HuH-7.5 (cell line): ENCODE measurements at places on chromosomes 7 and 10.

- no peak for DNase-seq
These were observed 63.4 kb downstream of the EGFR start for GRCh38 chr7:55082228-55082603.

GRCh38 chr7:100476903-100477870 lies 1.8 kb downstream of the TSC22D4 start:
- DNase-seq: no peak

DNA sequence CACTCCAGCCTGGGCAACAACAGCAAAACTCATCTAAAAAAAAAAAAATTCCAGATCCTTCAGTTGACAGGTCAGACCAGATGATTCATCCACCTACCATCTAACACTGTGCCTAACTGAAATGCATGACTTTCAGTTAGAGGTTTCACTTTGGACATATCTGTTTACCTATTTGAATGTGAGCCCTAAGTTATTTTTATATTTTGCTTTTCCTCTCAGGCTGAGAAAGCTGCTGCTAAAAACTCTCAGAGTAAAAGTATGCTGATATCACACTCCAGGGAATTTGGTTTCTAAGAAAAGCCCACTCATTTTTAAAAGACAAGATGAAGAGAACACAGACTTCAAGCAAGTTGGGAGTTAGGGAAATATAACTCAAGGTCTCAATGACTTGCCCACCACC lies 126.0 kb downstream of the SGMS1 start:
- no peak for DNase-seq

DNA sequence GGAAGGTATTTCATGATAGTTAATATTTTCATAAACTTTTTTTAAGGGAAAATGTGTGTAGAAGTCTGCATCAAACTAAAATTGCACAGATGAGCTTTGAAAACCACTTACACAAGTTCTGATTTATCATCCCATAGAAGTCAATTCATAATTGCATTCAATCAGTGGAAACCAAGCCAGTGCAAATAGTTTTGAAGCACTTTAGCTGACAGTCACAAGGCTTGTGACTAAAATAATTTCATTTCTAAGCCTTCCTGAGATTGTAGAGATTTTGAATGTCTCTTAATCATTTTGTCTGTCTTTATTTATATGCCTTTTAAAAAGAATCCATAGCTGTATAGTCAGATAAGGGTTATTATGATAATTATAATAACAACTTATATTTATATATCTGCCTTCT lies 41.4 kb downstream of the EXOC4 start:
- no peak for DNase-seq

GRCh38 chr10:133275684-133276092 lies 980 bp downstream of the ADAM8 start:
- DNase-seq: no peak

DNA sequence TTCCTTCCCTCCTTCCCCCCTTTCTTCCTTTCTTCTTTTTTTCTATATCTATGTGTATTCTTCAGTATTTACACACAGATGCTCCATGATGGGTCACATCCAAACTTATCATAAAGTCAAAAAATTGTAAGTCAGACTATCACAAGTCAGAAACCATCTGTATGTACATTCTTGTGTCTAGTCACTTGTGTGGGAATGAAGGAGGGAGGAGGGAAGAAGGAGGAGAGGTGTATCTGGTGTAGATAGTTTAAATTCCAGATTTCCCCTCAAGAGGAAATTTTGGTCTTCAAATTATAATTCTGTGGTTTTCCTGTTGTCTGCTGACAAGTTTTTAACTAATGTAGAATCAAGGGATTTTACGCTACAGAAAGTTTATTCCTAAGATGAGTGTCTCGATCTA lies 287.2 kb downstream of the ETV1 start:
- no peak for DNase-seq

DNA sequence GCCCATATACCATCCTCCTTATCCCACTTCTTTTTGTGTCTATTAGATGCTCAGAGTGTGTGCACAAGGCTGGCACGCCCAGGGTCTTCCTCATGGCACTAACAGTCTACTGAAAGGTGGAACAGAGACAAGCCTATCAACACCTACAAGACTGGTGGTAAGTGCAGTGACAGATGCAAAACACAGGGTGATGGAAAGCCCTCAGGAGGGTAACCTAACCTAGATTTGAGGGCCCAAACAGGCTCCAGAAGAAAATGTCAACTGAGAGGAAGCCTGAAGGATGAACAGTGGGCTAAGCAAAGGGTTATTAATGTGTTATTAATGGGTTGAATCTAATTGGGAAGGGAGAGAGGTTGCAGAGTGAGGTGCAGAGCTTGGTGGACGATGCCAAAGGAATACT lies 1.2 kb upstream of the FAS start:
- no peak for DNase-seq

GRCh38 chr7:80722616-80723195 lies 84.3 kb downstream of the CD36 start:
- DNase-seq: no peak

DNA sequence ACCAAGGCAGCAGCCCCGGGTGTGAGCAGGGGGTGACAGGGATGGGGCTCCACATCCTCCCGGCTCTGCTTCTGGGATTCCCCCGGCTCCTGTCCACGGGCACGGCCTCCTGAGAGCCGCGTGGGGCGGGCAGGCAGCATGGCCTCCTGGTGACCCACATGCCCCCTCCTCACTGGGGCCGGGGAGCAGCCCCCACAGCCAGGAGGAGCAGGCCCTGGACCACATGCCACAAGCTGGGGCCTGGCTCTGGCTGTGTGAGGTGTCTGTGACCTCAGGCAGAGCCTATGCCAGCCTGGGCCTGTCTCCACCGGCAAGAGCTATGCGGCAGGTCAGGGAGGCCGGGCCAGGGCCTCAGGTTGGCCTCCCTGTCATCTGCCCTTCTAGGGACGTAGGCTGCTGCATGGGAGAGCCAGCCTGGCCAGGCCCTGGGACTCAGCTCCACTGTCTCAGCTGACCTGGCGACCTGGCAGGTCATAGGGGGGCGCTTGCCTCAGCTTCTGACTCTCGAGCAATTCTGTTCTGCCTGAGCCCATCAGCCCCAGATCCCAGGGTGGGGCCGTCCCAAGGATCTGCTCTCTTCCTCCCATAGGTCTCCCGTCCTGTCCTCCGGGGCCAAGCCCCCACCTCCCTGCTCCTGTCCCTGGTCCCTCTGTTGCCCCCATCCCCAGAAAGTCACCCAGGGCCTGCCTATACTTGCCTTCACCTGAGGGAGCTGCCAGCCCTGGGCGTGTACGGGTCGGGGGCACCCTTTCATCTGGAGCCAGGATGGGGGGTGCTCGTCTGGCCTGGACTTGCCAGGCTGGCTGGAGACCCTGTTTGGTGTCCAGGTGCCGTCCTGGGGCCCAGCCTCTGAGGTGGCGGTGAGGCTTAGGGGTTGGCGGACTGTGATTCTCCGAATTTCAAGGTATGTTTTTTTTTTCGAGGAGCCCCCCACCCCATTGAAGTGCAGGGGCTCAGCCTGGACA lies 3.9 kb upstream of the TMEM184A start:
- DNase-seq: no peak

- no peak for DNase-seq
These were observed 598.3 kb upstream of the GALNT17 start for GRCh38 chr7:70533614-70534013.

DNA sequence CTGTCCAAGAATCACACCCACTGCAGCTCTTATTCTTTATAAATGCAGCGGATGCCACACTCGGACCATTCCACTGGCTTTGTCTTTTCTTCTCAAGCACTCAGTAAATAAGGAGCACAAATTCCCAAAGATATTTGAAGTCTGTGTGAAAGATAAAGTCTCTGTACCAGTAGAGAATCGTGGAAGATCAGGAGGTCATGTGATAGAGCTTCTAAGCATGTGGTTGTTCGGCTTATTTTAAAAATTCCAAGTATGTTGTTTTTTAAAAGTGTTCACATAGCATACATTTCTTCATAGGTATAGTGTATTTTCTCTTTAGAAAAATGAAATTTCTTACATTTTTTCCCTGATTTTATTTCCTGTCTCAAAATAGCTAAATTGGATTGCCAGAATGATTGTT lies 75.8 kb downstream of the NOC3L start:
- no peak for DNase-seq

GRCh38 chr7:8015100-8015745 lies 46.6 kb downstream of the GLCCI1 start:
- DNase-seq: no peak

DNA sequence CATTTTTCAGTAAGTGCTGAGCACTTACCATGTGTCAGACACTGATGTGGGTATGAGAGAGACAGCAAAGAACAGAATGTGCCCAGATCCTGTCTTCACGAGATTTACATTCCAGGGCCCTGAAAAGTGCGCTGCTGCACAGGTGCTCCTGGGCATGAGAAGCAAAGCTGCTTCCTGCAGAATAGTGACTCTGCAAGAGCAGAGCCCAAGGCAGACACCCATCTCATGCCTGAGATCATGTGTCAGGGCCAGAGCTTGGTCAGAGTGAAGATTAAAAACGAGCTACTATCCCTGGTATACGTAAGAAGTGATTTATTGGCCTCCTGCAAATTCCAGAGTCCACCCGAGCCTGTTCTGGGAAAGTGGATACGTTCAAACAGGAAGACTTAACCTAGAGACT lies 824.4 kb downstream of the GRID1 start:
- DNase-seq: no peak

DNA sequence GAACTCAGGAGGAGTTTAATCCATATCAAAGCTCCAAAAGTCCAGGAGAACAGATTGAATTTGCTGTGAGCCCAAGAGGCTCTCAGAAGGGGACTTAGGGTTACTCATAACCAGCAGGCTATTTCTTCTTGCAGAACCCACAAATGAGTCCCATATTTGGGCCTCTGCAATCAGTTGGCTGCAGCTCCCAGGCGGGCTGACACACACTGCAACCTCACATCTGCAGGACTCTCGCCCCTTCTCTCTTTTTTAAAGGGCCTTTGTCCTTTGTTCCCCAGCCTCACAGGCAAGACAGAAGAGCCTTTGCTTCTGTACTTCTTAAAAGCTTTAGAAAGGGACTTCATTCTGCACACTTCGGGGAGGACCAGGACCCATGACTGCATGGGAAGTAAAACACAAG lies 26.7 kb downstream of the CREB3L2 start:
- DNase-seq: no peak

GRCh38 chr7:101363196-101363733 lies 590 bp downstream of the COL26A1 start:
- peak; percentile 75 for DNase-seq

- no peak for DNase-seq
These were observed 6.2 kb downstream of the CALML3 start for GRCh38 chr10:5530846-5531557.

DNA sequence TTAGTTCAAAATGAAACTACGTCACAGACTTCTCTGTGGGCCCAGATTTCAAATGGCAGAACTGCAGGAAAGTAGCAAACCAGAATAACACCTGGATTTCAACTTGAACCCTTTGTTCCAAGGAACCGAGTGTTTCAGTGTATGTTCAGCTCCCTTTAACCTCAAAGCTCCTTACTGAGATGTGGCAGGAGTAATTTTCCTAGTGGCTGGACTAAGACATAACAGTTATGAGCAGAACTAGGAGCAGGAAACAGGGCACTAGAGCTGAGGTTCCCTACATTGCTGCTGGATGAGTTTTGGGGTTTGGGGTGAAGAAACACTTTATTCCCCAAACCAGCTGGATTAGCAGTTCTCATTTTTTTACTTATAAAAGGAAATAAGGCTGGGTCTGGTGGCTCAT lies 50.1 kb downstream of the NSUN6 start:
- DNase-seq: no peak

DNA sequence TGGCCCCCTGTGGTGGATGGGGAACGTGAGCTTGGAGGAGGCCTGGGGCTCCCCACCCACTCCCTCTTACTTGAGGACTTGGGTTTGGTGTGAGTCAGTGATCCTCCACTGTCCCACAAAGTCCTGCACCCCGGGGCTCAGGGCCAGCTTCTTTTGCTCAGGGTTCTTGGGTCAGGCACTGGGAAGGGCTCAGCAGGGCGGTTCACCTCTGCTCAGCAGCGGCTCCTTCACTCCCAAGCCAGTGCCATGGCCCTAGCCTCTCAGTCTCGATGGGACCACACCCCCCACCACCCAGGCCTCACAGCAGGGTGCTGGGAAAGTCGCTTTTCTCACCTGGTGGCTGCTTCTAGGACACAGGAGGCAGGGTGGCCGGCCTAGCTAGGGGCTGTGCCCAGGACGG lies 59.1 kb downstream of the ELFN1 start:
- no peak for DNase-seq

GRCh38 chr7:116801092-116801710 lies 61.2 kb upstream of the CAPZA2 start:
- no peak for DNase-seq
